ENCODE measurements at places on chromosomes 6 and 20.
A peak's percentile ranks its signal among the peaks of the same experiment; 100 is the strongest.

GRCh38 chr20:5353624-5354496 is 37.1 kb upstream of the PROKR2 start:
- DNase-seq, result no peak

GRCh38 chr6:132070356-132070755 is 119.2 kb upstream of the CCN2 start:
- DNase-seq, result no peak

GRCh38 chr20:32091888-32092346 is 17.6 kb upstream of the TM9SF4 start:
- peak; percentile 87 for DNase-seq

DNA sequence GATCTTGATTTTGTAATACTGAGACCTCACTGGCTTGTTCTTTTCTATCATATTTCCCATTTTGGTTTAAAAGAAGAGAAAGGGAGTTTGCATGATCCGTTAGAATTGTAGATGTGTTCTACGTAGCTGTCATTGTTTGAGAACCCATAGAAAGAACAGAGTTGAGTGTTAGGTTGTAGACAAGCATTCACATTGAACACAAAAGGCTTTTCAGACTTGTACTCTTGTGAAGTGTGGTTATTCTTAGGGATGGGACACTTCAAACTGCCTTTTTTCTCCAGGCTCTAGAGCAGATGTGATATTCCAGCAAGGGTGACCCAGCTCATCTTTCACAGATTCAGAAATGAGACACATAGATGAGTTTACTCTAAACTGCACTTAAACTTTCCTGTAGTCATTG is 19.9 kb downstream of the FOXO3 start:
- no peak for DNase-seq

DNA sequence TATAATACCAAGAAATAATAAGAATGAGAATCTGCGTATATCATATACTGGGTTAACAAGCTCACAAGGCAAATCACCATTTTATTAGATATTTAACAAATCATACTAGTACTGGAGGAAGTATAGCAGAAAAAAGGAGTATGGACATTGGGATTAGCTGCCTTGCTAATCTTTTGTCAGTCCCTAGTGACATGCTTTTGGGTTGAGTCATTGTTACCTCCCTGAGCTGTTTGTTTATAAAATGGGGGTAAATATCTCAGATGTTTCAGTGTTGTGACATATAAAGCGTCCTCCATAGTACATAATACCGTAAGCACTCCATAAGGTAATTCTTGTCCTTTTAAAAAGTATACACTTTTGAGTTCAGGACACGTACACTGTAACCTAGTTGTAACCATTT is 107.0 kb downstream of the ESR1 start:
- no peak for DNase-seq

- DNase-seq, result no peak
Measured at GRCh38 chr6:161198176-161198575, 75.7 kb downstream of the AGPAT4 start.

DNA sequence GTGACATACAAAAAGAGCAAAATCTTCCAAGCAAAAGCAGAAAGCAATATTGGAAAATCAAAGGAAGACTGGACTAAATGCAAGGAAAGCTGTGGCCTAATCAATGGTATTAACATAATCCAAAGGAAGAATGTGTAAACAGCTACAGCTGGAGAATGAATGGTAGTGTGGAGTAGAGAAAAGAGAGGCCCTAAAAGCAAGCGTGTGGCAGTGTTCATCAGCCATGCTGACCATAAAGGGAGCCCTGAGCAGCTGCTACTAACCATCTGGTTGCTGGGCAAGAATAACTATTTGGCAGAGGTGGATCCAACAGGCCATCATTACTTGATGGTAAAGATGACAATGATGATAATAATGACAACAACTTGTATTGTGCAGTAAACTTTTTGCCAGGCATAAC is 148.5 kb upstream of the BEND6 start:
- DNase-seq, result no peak

- no peak for DNase-seq
Measured at GRCh38 chr6:43886717-43887339, 116.8 kb downstream of the VEGFA start.

DNA sequence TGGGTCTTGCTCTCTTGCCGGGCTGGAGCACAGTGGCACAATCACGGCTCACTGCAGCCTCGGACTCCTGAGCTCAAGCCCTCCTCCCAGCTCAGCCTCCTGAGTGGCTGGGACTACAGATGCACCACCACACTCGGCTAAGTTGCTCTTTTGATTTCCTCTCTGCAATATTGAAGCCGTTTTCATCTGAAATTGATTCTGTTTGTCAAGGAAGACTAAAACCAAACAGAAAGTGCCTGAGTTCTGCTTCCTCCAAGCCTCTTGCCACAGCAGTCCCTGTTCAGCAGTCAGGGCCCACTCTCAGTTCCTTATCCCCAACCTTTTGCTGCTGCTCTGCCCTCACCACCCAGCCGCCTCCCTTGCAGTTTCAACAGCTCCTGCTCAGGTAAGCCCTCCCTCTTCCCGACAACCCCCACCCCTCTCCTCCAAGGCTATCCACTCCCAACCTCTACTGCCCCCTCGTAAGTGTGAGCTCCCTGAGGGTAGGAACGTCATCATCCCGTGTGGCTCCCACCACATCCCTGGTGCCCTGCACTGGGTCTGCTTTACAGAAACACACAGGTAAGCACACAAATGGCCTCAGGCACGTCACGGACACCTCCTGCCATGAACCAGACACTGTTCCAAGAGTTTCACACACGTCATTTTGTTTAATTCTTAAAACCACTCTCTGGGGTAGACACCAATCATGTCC is 70.7 kb upstream of the TAB2 start:
- no peak for DNase-seq

GRCh38 chr20:23242104-23242503 is 108.5 kb upstream of the NXT1 start:
- no peak for DNase-seq

DNA sequence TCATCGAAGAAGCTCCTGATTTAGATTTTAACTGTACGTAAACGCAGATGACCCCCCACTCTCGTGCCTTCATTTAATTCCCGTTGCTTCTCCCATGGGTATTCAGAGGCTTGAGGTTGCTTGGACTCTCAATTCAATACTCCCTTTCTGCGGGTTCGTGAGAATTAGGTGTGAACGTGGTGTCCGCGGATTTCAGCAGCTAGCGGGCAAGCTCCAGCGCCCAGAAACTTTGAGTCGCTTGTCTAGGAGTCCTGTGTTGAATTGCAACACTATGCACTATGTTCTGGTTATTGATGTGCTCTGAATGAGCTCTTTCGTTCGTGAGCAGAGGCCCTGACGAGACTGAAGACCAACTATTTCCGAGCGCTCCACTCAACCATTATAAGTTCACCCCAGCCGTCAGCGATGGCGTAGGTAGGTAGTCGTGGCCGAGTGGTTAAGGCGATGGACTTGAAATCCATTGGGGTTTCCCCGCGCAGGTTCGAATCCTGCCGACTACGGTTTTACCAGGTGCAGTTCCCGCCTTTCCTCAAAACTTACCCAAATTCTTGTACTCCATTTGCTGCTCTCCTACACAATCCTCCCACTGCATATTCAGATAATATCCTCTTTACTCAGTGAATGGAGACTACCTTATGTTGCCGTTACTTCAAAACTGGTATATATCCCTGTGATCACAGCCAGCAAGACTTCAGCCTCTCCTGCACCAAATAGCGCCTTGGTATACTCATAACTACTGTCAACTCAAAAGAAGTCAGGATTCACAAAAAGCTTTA is 72.6 kb upstream of the ZNF184 start:
- DNase-seq, result no peak

- DNase-seq, result no peak
Measured at GRCh38 chr6:73131706-73132105, 93.6 kb downstream of the KHDC1L start.

- peak; percentile 94 for DNase-seq
Measured at GRCh38 chr20:63653041-63653973, at the start of gene STMN3. Gene STMN3 (minus strand): TSS chr20:63653424. CDS start chr20:63653345, 79 bp downstream.

Data from sciatic nerve (tissue), 2 donors.